ENCODE measurements at places on chromosomes 2 and 18. TPM values are rescaled to one million over a fixed set of nuclear protein-coding genes. Genes with fewer than 3 reads are reported as not detected.

Gene MEP1B
- total RNA-seq: 497 TPM

Gene NT5C1B
- total RNA-seq: not detected

GRCh38 chr2:110992886-110993285, 127.8 kb upstream of the BCL2L11 start:
- DNase-seq: no peak

DNA sequence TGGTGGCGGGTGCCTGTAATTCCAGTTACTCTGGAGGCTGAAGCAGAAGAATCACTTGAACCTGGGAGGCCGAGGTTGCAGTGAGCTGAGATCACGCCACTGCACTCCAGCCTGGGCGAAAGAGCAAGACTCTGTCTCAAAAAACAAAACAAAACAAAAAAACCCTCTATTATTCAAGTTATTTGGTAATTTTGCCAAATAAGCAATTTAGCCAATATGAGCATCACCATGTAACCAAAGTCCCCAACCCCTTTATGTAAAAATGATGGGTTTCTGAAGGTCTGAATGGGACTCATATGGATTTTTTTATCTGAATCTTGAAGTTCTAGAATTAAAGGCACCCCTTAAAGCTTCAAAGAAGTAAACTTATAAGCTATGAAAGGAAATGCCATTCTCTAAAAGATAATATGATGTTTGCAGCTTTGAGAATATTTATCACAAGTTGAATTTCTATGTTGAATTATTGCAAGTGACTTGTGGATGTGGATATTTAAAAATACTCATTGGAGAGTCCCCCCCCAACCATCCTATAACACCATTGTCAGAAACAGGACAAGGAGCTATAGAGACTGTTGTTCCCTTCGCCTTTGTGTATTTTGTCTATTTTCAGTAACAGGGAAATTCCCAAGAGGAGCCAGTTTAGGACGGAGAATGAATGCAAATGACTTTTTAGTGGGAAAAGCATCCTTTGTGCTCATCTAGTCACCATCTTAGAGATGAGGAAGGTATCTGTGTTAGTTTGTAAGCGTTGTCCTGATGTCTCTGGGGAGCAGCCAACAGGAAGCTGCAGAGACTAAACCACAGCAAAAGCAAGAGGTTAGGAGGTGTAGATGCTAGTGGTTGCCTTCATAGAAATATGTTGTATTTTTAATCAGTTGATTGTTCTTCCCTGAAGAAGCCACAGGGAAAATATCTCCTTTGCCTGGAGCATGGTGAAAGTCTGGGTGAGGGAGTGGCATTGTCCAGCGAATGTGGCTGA, 68.3 kb downstream of the TET3 start:
- no peak for DNase-seq

DNA sequence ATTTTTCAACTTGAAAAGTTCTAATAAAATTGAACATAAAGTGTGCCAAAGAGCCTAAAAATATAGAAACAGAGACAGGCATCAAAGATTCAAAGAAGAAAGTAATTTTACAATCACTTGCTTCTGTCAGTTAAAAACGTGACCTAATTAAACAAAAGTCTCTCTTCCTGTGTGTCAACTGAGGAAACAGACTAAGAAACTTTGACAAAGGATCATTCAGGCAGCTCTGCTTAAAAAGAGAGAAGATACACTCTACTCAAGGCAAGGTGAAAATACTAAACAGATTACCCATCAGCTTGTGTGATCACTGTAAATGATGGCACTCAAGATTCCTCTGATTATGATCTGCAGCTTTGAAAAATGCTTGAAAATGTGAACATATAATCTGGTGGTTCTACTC, 47.8 kb downstream of the DYM start:
- DNase-seq: no peak

DNA sequence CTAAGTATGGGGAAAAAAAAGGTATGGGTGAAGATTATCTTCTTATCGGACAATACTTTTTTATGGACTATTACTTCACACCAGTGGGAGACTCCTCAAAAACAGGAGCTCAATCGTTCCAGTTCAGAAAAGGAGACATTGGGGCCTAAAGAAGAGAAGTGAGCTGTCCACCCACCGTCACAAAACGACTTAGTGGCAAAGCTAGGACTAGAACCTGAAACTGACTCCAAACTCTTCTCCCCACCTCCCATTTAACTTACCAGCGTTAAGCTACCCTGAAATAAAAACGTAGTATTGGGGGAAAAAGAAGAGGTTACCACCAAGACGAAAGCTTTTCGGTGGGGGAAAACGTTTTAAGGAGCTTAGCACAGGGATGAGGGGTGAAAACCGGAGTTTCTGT, 503 bp downstream of the GTF3C3 start:
- no peak for DNase-seq

Gene SERPINB10
- total RNA-seq: not detected

- no peak for DNase-seq
Measured at GRCh38 chr2:98896944-98897343, 39.1 kb downstream of the CRACDL start.

Gene CD28
- 5.0 TPM for total RNA-seq

DNA sequence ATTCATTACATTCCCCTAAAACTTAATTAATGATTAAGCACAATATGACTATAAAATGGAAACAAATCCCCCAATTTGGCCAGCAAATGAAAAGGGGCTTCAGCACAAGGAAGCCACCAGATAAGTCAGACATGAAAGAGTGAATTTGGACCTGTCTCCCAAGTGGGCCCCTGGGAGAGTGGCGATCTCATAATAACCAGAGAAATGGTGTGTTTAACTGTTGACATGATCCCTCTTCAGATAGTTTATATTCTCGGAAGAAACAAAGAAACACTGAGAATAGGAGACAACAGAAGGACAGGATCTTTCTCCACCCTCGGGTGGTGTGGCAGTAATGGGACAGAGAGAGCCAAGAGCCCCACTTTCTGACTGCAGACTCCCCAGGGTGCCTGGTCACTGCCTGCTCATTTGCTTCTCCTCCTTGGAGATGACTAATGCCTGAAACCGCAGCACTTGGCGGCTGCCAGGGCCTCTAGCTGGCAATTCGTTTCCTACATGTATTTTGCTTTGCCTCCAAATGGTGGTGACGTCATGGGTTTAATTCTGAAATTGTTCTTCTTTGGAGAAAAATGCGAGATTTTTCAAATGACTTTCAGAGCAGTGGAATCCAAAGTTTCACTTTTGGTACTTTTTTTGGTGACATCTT, 46.4 kb upstream of the SPP2 start:
- no peak for DNase-seq

- no peak for DNase-seq
Measured at GRCh38 chr2:23574919-23575654, 190.1 kb downstream of the KLHL29 start.

- DNase-seq: peak; percentile 63
Measured at GRCh38 chr2:16664052-16664731, 1.4 kb downstream of the CYRIA start.

DNA sequence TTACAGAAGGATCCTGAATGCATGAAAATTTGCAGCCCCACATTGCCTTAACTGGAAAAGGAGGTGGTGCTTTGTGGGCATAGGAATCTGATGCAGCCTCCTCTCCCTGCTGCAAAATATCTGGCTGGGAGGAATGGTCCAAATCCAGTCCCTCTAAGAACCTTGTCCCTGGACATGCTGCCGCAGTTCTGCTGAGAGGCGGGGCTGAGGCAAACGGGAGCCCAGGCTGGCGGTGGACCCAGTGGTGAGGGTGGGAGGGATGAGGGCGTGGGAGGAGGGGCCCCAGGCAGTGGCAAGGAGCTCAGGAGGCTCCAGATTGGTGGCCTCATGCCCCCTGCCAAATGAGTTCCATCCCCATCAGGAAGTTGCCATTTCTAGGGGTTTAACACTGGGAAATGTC, 36.2 kb downstream of the ZAP70 start:
- no peak for DNase-seq

All from Peyer's patch (tissue), 4 donors.